ENCODE measurements at places on chromosomes 12 and 14. TPM values are rescaled to one million over a fixed set of nuclear protein-coding genes. Genes with fewer than 3 reads are reported as not detected.

The SLC41A2 gene
- total RNA-seq, result 2.9 TPM

The PLCZ1 gene
- not detected for total RNA-seq

The RPL10L gene
- total RNA-seq, result not detected

The RASSF8 gene
- 0.73 TPM for total RNA-seq

The PAWR gene
- 5.7 TPM for total RNA-seq

The IKZF4 gene
- 14.9 TPM for total RNA-seq

- H3K27ac ChIP-seq, result no peak overlapping the region
- no peaks in the 10 kb centered on the region for H3K27me3 ChIP-seq
- no peaks in the 10 kb centered on the region for H3K36me3 ChIP-seq
These were observed 710.7 kb upstream of the TBX3 start for GRCh38 chr12:115394496-115395220.

DNA sequence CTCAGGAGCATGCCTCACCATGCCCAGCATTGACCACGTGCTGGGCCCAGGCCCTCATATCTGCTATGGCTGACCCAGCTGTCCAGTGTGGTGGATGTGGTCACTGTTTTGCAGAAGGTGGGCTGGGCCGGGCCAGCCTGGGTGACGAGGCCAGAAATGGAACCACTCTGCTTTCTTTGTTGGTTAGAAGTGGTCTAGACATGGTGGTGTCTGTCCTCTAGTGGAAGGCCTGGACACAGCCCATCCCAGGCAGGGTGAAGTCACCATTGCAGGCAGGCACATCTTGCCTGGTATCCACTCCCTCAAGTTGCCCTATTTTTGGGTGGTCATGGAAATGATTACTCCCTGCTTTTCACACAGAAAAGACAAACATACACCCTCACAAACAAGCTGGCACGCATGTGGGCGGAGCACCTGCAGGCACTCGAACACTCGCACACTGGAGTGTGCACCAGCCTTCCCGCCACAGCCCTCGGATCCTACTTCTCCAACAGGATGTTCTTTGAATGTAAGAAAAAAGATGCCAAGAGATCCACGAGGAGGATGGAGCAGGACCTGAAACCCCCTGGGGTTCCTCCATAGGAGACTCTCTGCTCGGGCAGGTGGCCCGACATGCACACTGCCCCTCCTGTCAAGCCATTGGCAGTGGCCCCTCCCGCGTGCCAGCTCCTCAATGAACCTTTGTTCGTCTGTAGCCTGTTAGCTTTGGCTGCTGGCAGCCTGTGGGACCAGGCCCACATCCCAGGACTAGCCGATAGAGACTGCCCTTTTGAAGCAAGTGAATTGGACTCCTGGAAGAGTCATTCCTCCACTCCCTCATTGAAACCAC, 38.4 kb downstream of the MLXIP start:
- no peak overlapping the region for H3K4me3 ChIP-seq
- DNase-seq, result no peak
- no peaks in the 10 kb centered on the region for H3K27me3 ChIP-seq
- peaks cover 11% of the 10 kb centered on the region for H3K4me1 ChIP-seq

GRCh38 chr12:95874452-95874851, 15.7 kb downstream of the SNRPF start:
- DNase-seq, result no peak
- H3K36me3 ChIP-seq, result no peaks in the 10 kb centered on the region
- no peak overlapping the region for H3K27ac ChIP-seq
- no peaks in the 10 kb centered on the region for H3K27me3 ChIP-seq
- no peaks in the 10 kb centered on the region for H3K4me1 ChIP-seq

DNA sequence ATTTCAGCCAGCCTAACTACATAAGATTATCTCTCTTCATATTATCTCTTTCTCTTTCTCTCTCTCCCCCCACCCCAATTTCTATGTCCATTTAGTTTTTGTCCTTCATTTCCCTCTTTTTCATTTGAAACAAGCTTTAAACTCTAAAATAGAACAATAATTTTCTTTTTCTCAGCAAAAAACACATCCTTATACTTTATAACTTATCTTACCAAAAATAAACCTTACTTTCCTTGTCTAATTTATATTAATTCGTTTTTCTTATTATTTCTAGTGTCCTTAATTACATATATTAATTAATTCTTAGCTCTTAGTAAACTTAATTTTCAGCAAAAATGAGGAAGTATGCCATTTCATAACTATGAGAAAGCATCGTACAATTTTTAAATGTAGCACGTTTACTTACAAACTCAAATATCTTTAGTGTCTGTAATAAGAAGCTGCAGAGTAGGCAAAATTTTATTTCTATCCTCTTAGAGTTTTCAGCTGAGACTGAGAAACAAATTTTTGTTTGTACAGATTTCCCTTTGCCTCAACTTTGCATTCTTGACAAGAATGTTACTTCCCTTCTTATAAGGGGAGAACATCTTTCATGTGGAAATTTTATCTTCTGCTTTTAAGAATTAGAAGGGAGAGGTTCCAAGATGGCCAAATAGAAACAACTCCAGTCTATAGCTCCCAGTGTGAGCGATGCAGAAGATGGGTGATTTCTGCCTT, 65.1 kb upstream of the ST8SIA1 start:
- no peak for DNase-seq
- H3K27ac ChIP-seq, result no peak overlapping the region
- no peaks in the 10 kb centered on the region for H3K36me3 ChIP-seq
- no peak overlapping the region for H3K4me3 ChIP-seq
- H3K27me3 ChIP-seq, result no peaks in the 10 kb centered on the region

DNA sequence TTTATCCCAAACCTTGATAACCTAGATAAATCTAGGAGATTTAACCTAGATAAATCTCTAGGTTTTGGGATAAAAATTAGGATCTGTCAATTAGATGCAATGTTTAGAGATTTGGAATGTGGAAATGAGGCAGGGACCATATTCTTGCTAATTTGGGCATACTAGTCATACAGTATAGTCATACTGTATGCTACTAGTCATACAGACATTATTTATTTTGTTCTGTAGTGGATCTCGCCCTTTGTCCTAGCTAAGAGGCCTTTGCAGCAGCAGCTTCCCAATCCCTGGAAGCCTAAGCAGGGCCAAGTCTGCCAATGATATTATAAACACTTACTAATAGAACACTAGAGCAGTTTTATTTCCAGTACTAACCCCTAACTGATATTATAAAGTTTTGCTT, 136.4 kb downstream of the CEP128 start:
- H3K4me3 ChIP-seq, result no peak overlapping the region
- no peaks in the 10 kb centered on the region for H3K36me3 ChIP-seq
- no peak overlapping the region for H3K27ac ChIP-seq
- H3K4me1 ChIP-seq, result no peaks in the 10 kb centered on the region

- no peaks in the 10 kb centered on the region for H3K27me3 ChIP-seq
- no peak overlapping the region for H3K27ac ChIP-seq
- no peak for DNase-seq
These were observed 73.7 kb downstream of the GALNT4 start for GRCh38 chr12:89450907-89451306.

- H3K36me3 ChIP-seq, result peaks cover 11% of the 10 kb centered on the region
- H3K4me1 ChIP-seq, result no peaks in the 10 kb centered on the region
- no peak for DNase-seq
- H3K27me3 ChIP-seq, result no peaks in the 10 kb centered on the region
- no peak overlapping the region for H3K4me3 ChIP-seq
These were observed 183.6 kb downstream of the MED13L start for GRCh38 chr12:116093915-116094314.

DNA sequence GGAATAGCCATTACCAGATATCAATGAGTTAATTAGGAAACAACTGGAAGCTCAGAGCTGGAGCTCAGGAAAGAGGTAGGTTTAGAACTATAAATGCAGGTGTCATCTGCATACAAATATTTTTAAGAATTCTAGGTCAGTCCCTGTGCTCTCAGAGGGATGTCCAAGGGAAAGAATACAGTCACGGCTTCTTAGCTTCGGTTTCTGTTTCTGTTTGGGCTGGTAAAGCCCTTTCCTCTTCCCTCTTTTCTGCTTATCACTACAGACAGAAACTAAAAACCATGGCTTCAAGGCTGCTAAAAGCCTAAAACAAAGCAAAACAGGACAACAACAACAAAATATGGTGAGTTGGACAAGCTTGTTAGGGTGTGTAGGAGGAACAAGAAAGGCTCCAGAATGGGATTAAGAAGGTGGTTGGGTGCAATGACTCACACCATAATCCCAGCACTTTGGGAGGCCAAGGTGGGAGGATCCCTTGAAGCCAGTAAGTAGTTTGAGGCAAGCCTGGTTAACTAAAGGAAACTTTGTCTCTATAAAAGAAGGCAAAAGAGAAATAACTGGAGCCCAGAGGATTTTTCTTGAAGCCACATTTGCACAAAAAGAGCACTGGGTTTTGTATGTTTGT, 113.0 kb downstream of the SEC23A start:
- no peaks in the 10 kb centered on the region for H3K36me3 ChIP-seq
- no peak overlapping the region for H3K27ac ChIP-seq
- H3K27me3 ChIP-seq, result no peaks in the 10 kb centered on the region
- no peaks in the 10 kb centered on the region for H3K4me1 ChIP-seq
- no peak overlapping the region for H3K4me3 ChIP-seq
- no peak for DNase-seq

DNA sequence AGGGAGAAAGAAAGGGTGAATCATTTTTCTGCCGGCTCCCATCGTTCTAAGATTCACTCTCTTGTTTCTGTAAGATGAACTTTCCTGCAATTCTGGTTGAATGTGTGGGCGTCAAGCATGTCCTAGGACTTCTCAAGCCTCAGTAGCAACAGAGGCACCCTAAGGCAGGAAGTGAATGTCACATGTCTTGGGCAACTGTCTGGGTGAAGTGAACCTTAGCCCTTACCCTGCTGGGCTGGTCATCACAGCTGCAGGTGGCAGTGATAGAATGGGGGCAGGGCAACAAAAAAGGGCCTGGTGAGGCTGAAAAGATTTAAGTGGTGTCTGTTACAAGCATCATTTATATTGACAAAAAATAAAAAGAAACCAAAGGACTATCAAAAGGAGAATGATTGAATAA, 45.9 kb upstream of the CAND1 start:
- H3K27me3 ChIP-seq, result no peaks in the 10 kb centered on the region
- H3K4me1 ChIP-seq, result no peaks in the 10 kb centered on the region
- no peak overlapping the region for H3K4me3 ChIP-seq
- no peak for DNase-seq
- no peaks in the 10 kb centered on the region for H3K36me3 ChIP-seq

- H3K27ac ChIP-seq, result no peak overlapping the region
- peaks cover 5% of the 10 kb centered on the region for H3K4me1 ChIP-seq
- no peak overlapping the region for H3K4me3 ChIP-seq
- H3K27me3 ChIP-seq, result no peaks in the 10 kb centered on the region
- H3K36me3 ChIP-seq, result peaks cover 65% of the 10 kb centered on the region
- DNase-seq, result peak; percentile 39
These were observed 43.4 kb downstream of the RNF34 start for GRCh38 chr12:121443193-121443870.

All from T-cell (primary cell).